DMS79 treated with DMSO at 0.1 percent for 48 hours (cell line): ENCODE measurements at places on chromosomes 7 and 10.

DNA sequence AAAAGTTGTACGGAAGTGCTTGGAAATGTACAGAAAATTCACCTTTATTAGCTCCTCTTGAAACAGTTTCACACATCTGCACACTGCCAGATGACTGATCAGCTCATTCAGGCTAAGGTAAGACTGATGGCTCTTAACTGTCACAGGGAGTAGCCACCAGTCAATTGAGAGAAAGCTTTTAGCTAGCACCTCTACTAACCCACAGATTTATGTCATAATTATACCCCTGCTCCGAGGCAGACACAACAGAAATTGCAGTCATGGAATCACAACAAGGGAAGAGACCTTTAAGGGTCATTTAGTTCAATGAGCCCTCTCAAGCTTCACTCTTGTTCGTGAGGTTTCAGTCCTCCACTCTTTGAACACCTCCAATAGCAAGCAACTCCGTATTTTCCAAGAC is 235.4 kb downstream of the TRIL start:
- DNase-seq, result peak; percentile 25

DNA sequence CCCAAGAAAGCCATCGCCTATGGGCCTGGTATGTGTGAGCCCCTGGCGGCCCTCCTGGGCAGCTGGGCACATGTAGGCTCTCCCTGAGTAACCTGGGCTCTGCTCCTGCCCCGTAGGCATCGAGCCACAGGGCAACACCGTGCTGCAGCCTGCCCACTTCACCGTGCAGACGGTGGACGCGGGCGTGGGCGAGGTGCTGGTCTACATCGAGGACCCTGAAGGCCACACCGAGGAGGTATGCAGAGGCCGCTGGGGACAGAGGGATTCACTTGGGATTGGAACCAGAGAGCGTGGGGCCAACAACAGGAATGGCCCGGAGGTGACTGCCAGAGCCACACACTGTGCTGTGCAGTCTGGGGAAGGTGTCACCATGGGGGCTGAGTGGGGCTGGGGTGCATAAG is 7.3 kb downstream of the FLNC start:
- DNase-seq, result no peak

GRCh38 chr10:119461923-119462322 is 80.6 kb downstream of the RGS10 start:
- DNase-seq, result no peak

- DNase-seq, result no peak
These were observed 127.5 kb downstream of the MAD1L1 start for GRCh38 chr7:2105280-2105679.

- DNase-seq, result no peak
These were observed 57.2 kb downstream of the ITIH5 start for GRCh38 chr10:7609556-7609955.

- DNase-seq, result no peak
These were observed 317.8 kb upstream of the MKI67 start for GRCh38 chr10:128443925-128444518.

GRCh38 chr7:128322040-128322643 is 21.6 kb downstream of the RBM28 start:
- peak; percentile 30 for DNase-seq

GRCh38 chr7:40186586-40186985 is 51.8 kb downstream of the SUGCT start:
- no peak for DNase-seq

- no peak for DNase-seq
These were observed 347.7 kb downstream of the OTUD1 start for GRCh38 chr10:23786594-23786993.

DNA sequence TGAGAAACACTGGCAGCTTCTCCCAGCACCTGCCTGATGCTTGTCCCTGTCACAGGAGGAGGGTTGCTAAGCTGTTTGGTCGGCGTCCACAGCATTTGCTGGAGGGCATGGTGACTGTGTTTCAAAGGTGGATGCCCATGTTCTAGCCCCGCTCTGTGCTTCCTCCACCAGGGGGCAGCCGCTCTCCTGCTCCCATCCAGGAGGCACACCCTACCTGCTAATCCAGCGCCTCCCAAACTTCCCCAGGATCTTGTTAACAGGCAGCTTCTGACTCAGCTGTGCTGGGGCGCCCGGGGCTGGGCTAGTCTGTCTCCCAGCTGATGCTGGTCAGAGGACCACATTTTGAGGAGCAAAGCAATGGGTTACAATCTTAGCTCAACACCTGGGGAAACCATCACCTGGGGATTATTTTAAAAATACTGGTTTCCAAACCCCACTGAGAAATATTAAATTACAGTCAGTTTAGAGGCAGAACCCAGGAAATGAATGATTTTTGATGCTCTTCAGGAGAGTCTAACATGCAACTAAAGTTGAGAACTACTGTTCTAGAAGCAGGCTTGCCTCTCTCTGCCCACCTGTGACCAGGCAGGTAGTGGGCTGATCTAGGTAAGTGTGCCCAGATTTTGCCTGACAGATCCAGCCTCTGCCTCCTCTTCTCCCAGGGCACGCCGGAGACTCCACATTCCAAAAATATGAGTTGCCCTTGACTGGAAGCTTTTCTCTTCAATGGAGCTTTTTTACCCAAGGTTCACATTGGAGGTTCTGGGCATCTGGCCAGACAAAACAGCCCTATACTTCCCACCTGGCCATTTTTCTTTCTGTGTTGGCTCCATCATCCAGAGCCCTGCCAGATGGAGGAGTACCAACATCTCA is 92.7 kb upstream of the GPR26 start:
- no peak for DNase-seq

DNA sequence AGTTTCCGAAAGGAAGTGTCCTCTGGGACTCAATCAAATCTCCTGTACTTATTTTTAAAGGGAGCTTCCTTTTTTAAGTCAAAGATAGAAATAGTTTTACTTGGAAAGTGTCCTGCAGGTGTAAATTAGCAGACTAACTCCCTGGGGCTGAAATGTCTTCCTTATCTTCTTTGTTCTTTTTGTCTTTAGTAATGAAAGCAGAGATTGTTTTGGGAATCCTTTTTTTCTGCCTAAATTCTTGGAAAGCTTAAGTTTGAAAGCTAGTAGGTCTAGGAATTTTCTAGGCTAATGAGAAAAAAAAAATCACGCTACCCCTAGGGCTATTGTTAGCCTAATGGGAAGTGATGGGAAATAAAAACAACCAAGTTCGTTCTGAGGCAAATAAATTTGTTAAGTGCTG is 139.1 kb upstream of the CSTF2T start:
- no peak for DNase-seq

- no peak for DNase-seq
These were observed 54.5 kb upstream of the PFKFB3 start for GRCh38 chr10:6148251-6148701.

DNA sequence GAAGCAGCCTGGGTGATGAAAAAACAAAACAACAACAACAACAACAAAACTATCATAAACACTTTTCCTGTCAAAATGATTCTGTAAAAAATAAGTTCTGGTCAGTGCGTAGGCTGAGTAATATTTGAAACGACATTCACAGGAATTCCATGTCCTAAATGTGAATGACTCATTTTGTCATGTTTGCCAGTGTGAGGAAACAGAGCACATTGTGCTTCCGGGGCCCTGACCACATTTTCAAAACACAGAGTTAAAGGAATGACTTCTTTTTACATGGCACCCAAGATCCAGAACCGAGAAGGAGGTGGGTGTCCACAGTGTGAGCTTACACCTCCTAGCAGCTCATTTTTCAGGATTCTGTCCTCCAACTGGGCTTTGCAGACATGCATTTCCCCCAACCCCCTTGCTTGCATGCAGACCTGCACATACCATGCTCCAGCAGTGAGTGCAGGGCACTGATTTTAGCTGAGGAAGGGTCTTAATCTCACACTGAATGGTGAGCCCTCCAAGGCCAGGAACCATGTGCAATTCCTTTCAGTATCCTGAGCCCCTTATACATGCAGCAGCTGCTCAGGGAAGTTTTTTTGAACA is 3.0 kb downstream of the CLRN3 start:
- no peak for DNase-seq

DNA sequence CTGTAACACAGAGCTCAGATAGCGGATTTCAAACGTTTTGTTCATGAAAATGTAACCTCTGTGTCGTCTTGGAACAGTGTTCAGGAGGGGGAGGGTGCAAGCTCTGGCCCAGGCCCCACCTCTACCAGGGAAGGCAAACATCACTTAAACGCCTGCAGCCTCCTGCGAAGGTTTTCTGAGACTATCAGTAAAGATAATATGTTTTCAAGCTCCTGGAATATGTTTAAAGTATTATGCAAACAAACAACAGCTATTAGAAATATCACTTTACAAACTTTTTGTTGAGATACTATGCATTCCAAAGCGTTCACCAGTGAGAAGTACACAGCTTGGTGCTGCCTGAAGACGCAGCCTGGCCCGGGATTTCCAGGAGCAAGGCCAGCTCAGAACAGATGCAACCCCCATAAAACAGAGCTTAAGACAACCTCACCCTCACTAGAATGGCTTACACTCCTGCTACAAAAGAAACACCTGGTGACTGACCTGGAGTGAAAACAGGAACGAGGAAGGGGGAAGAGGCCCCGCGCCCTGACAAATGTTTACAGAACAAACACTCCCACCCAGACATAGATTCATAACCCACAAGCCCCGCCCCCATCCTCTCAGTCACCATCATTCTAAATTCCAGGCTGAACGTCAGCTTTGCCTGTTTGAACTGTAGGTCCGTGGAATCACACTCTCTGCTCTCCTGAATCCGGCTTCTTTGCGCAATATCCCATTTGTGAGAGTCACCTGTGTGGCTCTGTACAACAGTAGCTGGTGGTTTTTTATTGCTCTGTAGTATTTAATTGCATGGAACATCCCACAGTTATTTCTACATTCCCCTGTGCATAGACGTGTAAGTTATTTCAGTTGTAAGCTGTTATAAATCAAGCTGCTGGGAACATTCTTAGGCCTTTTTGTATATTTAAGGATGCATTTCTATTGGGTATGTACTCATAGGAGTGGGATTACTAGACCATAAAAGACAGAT is 155.0 kb downstream of the PTPRN2 start:
- DNase-seq, result peak; percentile 21

- DNase-seq, result no peak
These were observed 151.5 kb upstream of the EEPD1 start for GRCh38 chr7:36001546-36001945.

GRCh38 chr7:133753513-133753912 is 373.6 kb upstream of the LRGUK start:
- DNase-seq, result no peak

- no peak for DNase-seq
These were observed 515.2 kb downstream of the REEP3 start for GRCh38 chr10:64036321-64036930.

DNA sequence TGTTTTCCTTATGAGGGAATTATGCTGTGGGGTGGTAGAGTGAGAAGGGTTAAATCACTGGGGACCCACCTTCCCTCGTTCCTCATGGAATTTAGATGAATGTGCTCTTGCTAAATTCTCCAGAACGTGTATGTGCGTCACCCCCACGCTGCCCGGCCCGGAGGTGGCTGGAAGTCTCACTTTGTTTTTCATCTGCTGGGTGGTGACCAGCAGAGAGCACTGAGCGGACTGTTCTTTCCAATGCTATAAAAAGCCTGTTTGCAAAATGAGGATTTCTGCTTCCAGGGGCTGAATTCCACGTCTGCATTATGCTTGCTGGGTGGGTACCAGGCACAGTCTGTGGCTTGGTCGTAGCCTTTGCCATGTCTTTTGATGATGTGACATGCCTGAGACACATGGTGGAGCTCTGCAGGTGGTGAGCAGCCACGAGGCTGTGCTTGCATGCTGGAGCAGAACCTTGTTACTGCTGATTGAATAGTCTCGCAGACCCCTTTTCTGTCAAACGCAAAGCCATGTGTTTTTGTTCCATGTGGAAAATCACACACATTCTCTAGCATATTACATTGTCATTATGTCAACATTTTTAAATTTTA is 31.9 kb upstream of the INSYN2A start:
- no peak for DNase-seq

- no peak for DNase-seq
These were observed 2.8 kb downstream of the TSC22D4 start for GRCh38 chr7:100476101-100476780.

DNA sequence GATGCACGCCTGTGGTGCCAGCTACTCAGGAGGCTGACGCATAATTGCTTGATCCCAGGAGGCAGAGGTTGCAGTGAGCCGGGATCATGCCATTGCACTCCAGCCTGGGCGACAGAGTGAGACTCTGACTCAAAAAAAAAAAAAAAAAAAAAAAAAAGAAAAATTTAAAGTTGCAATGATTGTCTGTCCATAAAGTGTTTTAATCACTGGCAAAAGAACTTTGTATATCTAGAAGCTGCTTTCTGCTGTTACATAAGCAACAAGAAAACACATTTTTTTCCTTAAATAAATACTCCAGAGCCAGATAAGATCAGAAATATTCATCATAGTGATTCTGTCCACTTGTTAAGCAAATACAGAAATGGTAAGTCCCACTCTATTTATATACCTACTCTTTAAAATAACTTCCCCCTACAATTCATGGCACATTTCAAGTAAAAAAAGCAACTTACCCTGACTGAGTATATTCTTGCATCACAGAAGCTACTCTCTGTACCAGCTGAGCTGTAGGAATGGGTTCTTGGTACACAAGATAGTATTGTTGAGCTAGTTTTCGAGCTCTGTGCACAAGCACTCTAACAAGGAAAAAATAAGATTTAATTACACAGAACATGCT is 7.6 kb downstream of the PSMA2 start:
- DNase-seq, result no peak

DNA sequence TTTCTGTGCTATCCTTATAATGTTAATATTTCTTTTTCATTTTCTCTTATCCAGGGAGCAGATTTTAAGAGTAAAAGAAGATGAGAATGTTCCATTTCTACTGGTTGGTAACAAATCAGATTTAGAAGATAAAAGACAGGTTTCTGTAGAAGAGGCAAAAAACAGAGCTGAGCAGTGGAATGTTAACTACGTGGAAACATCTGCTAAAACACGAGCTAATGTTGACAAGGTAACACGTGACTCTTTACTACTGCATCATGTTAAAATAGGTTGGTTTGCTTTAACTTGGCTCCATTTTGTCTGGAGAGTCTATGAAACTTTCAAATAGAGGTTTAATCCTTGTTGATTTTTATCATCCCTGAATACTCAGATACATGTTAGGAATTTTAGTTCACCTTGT is 73.3 kb downstream of the RALA start:
- DNase-seq, result no peak

DNA sequence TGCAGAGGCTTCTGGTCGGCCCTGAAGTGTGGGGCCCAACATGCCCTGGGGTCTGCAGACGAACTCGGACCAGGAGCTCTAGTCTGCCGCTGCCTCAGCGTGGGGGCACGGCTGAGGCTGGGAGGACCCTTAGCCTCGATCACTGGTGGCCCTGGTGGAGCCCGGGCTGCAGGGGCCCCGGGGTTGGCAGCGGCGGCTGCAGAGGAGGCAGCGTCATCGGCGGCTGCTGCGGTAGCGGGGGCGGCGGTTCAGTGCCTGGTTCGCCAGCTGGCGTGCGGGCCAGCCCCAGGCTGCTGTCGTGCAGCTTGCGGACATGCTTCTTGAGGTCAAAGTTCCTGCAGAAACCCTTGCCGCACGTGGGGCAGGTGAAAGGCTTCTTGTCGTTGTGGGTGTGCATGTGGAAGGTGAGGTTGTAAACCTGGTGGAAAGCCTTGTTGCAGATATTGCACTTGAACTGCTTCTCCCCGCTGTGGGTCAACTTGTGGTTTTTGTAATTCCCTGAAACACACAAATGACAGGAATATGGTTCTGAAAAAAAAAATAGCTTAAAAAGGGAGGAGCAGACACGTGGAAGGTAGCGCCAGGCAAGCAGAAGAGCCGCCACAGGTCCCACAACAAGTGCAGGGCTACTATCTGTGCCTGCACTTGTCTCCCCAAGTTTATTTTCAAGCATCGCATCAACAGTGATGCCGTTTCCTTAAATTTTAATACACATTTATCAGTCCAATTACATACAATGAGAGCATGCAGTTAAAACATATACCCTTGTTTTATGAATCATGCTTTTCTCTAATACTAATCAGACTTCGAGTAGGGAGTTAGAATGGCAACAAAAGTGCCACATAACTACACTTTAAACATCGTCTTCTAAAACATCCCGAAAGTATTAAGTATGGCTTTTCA is 2.4 kb downstream of the FEZF1 start:
- no peak for DNase-seq
